ENCODE measurements at places on chromosomes 5 and 9.

DNA sequence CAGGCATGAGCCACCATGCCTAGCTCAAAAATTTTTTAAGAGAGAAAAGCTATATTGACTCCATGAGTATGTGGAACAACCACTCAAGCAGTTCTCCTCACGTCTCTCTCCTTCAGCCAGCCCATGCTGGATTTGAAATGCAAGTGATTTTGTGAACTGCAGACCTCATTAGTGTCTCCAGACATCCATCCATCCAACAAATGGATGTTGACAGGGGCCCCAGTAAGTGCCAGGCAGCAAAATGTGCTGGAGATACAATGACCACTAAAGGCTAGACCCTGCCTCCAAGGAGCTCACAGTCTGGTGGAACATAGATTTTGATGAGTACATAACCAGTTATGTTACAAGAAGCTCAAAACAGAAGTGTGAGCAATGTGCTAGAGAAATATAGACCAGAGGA is 37.1 kb upstream of the PPARGC1B start:
- DNase-seq: no peak

DNA sequence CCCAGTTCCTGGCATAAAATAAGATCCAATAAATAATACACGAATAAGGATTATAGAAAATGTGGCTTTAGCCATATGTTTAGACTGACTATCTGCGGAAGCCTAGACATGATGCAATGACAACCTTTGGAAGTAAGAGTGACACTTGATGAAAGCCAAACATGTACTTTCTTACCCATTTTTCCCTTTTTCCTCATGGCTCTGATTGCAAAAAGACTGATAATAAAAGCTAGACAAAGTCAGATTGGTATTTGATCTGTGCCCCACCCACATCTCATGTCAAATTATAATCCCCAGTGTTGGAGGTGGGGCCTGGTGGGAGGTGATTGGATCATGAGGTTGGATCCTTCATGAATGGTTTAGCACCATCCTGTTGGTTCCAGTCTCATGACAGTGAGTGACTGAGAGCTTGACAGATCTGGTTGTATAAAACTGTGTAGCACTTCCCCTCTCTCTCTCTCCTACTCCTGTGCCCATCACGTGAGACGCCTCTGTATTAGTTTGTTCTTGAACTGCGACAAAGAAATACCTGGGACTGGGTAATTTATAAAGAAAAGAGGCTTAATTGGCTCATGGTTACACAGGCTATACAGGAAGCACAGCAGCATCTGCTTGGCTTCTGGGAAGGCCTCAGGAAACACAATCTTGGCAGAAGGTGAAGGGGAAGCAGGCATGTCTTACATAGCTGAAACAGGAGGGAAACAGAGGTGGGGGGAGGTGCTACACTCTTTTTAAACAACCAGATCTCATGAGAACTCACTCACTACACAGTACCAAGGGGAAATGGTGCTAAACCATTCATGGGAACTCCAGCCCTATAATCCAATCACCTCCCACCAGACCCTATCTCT is 243.4 kb upstream of the PIK3R1 start:
- DNase-seq: peak; percentile 39

- no peak for DNase-seq
Observed at GRCh38 chr5:6567068-6567467, 65.8 kb downstream of the NSUN2 start.

- no peak for DNase-seq
Observed at GRCh38 chr5:93058309-93058708, 522.7 kb downstream of the NR2F1-AS1 start.

DNA sequence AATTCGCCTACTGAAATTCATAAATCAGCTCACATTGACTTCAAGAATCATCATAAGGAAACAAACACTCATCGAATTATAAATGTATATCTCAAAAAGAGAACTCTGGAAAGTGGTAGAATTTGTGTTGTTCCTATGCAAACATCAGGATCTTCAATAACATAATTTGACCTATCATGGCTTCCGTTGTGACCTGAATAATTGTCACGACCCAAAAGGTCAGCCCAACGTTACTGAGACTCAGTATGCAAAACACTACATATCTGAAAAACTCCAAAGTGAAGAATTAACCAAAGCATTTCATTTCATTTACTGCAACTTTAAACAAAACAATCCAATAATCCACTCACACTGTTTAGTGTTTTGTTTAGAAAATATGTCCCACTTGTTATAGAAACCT is 1.2 kb downstream of the RAPGEF6 start:
- DNase-seq: peak; percentile 7

DNA sequence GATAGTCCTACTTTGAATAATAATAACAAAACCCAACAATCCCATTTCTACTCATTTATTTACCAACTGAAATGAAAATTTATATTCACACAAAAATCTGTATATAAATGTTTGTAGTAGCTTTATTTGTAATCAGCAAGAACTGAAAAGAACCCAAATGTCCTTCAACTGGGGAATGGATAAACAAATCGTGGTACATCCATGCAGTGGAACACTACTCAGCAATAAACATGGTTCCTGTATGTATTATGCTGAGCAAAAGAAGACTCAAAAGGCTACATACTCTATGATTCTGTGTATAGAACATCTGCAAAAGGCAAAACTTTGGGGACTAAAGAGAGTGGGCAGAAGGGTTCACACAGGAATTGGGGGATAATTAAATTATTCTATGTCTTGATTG is 136.1 kb upstream of the HAND1 start:
- DNase-seq: no peak

DNA sequence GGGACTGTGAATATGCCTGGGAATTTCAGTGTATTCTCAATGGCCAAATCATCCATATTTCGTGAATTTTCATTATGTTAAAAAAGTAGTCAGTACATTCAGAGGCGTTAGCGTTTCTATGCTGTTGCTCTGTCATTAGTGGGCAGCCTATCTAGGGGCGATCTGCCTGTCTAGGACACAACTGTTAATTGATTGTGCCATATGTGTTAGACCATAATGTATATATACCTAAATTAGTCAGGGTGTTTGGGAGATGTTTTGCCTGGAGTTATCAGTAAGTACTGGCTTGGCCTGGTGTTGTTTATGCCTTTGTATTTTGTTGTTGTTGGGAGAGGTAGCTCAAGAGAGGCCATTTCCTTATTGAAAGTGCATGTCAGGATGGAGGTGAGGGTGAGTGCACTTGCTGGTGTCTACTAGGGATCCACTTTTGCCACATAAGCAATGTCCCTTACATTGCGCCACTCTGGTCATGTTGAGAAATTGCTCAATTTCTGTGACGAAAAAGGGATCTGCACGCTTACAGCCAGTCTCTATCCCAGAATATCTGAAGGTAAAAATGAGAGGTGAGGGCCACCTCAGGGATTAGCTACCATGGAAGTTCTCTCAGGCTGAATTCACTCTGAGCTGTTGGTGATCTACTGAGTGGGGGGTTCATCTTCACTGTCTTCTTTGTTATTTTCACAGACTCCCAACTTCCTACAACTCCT is 123.3 kb downstream of the ST8SIA4 start:
- peak; percentile 93 for DNase-seq

- DNase-seq: no peak
Observed at GRCh38 chr5:83482961-83483360, 11.4 kb downstream of the VCAN start.

GRCh38 chr5:171314728-171315385 is 5.8 kb downstream of the TLX3 start:
- DNase-seq: no peak

DNA sequence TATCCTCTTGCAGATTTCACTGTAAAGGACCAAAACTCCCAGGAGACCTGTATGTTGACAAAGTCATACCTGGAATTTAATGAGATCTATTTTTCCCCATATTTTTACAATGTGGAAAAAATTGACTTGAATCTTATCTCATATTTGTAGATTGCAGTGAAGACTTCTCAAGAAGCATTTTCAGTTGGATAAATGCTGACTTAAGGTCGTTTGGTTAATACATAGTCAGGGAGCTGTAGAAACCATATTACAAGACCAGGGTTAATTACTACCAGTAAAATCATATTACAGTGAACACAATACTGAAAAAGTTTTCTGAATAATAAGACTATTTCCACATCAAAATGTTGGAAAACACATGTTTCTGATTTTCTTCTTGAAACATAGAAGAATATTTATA is 119.8 kb downstream of the ATG10 start:
- no peak for DNase-seq

All from inflammatory macrophage treated with lipopolysaccharide for 4 hours (primary cell).